ENCODE measurements at places on chromosomes 2 and 18. TPM values are rescaled to one million over a fixed set of nuclear protein-coding genes. Genes with fewer than 3 reads are reported as not detected.

- H3K27ac ChIP-seq, result no peak overlapping the region
- no peaks in the 10 kb centered on the region for H3K27me3 ChIP-seq
- no peaks in the 10 kb centered on the region for H3K4me1 ChIP-seq
- no peaks in the 10 kb centered on the region for H3K36me3 ChIP-seq
Measured at GRCh38 chr2:144348846-144349245, 171.1 kb downstream of the ZEB2 start.

GRCh38 chr2:215900203-215900611 lies 113.1 kb downstream of the MREG start:
- DNase-seq, result peak; percentile 95
- no peaks in the 10 kb centered on the region for H3K27me3 ChIP-seq
- H3K4me1 ChIP-seq, result peaks cover 6% of the 10 kb centered on the region
- no peak overlapping the region for H3K4me3 ChIP-seq

OR6B2 gene
- not detected for total RNA-seq

G6PC2 gene
- not detected for total RNA-seq

HOXD13 gene
- total RNA-seq, result not detected

GAD1 gene
- total RNA-seq, result not detected

EVX2 gene
- not detected for total RNA-seq
